ENCODE measurements at places on chromosomes 11 and 22.
A peak's percentile ranks its signal among the peaks of the same experiment; 100 is the strongest.

DNA sequence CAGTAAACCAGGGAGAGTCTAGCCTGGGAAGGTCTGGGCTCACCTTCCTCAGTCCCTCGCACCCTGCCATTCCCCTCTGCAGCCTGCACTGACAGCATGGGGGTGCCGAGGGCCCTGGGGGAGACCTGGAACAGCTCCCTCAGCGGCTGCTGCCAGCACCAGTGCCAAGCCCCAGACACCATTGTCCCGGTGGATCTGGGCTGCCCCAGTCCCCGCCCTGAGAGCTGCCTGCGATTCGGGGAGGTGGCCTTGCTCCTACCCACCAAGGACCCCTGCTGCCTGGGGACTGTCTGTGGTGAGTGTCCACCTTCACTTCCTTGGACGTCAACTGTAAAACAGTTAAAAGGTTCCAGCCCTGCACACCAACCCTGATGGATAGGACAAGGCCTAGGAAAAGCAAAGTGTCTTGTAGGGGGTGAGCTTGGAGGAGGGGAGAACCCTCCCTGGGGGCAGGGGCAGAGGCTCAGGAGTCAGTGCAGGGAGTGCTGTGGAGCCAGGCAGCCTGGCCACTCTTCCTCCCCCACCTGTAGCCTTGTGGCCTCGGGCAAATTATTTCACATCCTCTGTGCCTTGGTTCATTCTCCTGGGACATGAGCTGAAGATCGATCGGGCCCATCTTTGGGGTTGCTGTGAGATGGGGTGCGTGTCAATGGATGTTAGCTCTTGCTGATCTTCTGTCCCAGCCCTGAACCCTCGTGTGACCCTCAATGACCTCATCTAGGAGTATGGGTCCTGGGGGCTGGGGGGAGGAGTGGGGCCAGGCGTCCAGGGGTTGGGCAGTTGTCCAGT lies 85.2 kb upstream of the MYOD1 start:
- DNase-seq = no peak

DNA sequence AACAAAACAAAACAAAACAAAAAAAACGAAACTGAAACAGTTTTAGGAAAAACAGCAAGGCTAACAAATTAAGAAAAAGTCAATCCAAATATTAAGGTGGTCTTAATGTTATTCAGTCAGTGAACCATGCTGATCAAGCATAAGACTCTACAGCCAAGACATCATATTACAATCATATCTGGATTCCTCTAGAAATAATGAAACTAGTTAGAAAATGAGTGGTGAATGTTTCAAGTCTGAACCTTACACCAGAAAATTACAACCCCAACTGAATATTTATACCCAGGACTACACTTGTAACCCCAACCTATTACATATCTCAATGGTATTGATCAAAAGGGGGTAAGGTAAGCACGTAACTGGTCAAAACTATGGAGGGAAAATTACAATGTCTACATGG lies 48.8 kb downstream of the ACAT1 start:
- DNase-seq = peak; percentile 9

GRCh38 chr11:110200241-110200640 lies 96.2 kb downstream of the RDX start:
- DNase-seq = no peak

- no peak for DNase-seq
Observed at GRCh38 chr11:134048028-134048427, 20.8 kb upstream of the JAM3 start.

DNA sequence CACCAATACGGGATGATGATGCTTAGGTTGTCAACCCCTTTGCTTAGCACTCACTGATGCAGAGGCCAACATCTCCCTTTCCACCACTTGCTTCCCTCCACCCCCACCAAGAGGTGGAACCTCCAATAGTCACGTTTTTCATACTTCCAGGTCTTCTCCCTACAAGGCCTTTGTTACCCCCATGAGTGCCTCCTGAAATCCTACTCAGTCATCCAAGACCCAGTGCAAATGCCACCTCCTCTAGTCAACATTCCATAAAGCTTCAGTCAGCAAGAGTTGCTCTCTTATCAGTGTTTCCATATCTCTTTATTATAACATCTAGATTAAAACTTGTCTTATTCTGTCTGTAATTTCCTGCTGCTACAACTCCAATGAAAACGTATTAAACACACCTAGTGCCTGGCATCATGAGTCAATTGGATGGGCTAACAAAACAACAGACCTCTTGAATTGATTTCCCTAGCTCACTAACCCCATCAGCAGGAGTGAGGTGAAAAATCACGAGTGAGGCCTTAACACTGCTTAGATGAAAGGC lies 370.7 kb upstream of the CCDC90B start:
- no peak for DNase-seq
